ENCODE measurements at places on chromosomes 13 and 19.

DNA sequence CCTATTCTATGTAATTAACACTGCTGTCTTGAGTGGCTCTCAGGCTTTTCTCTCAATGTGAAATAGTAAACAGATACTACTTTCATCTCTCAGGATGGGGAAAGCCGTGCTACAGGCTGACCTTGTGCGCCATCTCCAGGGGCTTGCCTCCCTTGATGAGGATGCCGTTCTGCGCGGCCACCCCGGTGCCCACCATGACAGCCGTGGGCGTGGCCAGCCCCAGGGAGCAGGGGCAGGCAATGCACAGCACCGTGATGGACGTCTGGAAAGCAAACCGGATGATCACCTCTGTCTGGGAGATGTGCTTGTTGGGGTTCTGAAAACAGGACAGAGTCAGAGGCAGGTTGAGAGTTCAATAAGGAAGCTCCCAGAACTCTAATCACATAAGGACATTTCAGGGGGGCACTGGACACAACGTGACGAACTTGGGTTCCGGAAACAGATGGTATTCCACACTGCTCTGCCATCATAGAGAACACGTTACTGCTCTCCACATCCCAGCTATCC is 65.0 kb downstream of the ATP7B start:
- DNase-seq, result no peak

DNA sequence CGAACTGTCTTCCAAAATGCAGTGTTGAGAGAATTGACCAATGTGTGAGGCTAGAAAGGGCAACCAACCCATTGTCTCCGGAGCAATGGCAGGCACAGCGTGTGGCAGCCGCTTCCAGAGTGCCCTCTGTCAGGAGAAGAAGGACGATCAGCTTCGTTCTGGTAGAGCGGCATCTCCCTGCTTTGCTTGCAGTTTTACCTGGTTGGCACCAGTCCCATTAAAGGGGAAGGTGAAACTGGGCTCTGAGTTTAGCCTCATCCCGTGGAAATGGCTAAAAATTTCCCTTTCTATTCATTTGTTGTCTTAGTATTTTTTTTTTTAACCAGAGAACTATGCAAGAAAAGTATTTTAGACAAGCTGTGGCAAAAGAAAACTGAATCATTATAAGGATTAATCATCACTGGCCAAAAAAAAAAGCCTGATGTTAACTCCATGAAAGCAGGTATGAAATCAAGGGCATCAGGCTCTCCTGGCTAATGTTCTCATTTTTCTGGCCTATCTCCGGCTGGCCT is 81.5 kb upstream of the SLC7A1 start:
- DNase-seq, result peak; percentile 27

DNA sequence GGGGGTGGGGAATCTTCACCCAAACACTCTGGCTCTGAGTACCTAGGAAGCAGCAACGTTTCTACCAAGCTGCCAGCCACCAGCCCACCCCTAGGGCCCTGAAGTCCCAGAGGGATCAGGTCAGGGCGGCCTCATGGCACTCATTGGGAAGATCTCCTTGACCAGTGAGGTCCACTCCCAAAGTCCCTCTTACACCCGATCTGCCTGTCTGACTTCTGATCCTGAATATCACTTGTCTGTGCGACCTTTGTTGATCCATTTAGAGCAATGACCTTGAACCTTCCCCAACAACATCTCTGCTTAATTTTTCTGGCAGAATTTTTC is 2.1 kb upstream of the GNA15 start:
- no peak for DNase-seq

DNA sequence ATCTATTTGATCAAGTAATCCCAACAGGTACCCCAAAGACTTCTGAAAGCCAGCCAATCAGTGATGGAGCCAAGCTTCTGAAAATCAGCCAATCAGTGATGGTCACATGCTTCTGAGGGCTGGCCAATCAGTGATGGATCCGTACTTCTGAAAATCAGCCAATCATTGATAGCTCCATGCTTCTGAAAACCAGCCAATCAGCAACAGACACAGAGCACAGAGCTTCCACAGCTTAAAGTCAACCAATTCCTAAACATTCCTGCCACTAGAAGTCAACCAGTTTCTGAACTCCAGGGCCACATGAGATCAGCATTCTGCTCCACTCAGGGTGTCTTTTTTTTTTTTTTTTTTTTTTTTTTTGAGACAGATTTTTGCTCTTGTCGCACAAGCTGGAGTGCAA is 8.2 kb upstream of the HSD17B14 start:
- peak; percentile 73 for DNase-seq

DNA sequence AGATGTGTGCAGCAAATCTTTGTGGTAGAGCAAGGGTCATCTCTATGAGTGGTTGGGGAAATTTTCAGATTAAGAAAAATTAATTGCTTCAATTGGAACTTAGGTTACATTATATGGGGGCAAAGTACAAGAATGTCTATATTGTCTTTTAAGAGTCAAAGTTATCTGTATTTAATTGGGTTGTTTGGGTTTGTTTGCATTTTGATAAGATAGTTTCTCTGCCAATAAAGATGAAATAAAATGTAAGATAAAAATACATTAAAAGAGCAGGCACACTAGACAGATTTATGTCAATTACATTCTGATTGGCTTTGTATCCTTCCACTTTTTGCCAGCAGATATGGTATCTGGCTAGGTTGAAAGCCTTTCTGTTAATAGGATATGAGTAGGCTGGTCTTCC is 317.2 kb downstream of the OXGR1 start:
- no peak for DNase-seq

GRCh38 chr13:41502673-41503072 is 45.3 kb downstream of the RGCC start:
- DNase-seq, result no peak

Measured in HFFc6 (cell line).